Activated T-helper 1 cell treated with Interleukin-2 at 50 U/mL for 16 hours (primary cell): ENCODE measurements at places on chromosomes 1 and 21.

DNA sequence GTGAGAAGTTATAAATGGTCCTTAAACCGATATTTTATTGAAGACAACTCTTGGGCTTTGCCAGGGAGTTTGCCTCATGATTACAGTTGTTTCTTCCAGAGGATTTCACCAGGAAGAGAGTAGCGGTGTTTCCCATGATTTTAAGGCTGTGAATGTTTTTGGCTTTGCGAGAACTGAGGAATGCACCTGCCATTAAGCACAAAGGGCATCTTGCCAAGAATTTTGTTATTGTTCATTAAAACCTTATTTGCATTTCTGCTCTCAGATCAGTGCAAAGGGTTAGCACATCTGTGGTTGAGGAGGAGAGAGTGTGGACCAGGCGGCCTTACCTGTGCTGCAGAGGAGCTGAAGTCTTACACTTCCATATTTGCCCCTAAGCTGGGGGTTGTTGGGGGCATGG, 13.8 kb downstream of the CNIH3 start:
- no peak for DNase-seq

GRCh38 chr1:88802404-88802803, 89.0 kb downstream of the GTF2B start:
- no peak for DNase-seq

GRCh38 chr1:55353707-55354620, 138.8 kb upstream of the USP24 start:
- DNase-seq, result no peak

- DNase-seq, result no peak
These were observed 89.5 kb upstream of the CD53 start for GRCh38 chr1:110783292-110783918.

GRCh38 chr1:11138952-11139351, 39.3 kb upstream of the EXOSC10 start:
- DNase-seq, result no peak

DNA sequence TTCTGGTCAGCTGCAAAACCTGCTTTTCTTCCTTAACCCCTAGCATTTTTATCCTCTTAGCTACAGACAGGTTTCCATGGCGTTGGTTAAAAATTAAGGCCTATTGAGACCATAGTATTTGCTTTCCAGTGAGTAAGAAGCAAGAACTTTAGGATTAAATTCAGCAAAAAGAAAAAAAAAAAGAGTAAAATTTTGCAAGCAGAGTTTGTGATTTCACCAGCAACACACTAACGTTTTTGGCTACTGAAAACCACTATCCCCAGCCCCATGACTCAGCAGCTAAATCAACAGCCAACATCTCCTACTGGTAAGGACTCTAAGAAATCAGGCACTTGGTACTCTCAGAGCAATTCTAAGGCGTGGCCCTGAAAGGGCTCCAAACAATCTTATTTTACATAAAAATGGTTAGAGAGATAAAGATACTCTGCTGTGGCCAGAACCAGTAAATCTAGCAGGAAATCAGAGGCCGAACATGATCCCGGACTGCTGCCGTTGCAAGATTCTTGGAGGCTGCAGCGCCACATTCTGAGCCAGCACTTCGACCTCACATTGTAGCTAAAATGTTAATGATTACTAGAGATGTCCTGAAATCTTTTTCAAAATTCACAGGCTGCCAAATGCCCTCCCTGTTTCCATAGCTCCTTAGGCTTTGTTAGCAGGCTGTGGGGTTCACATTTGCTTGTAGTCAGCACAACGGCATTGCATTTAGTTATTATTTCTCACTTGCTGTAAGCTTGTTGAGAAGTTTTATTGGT, 1.6 kb upstream of the ENO1 start:
- DNase-seq, result no peak

- DNase-seq, result no peak
These were observed 15.7 kb downstream of the MAP3K21 start for GRCh38 chr1:233343262-233343661.

DNA sequence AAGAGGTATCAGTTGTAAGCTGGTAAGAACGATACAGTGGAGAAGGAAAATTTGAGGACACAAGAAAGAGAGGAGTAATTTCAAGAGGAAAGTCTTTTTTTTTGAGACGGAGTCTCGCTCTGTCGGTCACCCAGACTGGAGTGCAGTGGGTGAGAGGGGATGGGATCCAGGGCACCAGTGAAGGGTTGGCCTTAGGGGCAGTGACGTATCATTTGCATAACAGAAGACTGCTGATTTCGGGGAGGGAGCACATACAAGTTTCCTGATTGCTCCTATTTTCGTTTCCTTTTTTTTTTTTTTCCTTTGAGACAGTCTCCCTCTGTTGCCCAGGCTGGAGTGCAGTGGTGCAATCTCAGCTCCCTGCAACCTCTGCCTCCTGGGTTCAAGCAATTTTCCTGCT, 4.2 kb downstream of the S100A13 start:
- no peak for DNase-seq

DNA sequence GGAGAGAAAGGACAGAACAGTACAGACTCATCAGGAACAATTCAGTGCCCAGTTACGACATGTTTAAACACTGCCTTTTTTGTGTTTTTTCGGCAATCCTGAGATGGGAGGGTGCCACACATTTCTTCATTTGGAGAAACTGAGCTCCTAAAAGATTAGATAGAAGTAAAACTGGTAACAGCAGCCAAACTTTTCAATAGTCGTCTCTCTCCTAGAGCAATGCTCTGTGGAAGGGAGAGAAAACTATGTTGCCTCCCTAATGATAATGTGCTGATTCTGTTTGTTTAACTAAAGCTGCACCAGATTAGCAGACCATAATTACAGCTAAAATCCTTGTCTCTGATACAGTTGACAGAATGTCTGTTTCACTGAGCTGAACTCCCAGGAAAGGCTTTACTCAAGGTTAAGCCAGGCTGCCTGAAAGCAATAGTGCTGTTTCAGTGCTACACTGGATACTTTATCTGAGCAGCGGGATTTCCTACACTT, 76.2 kb upstream of the CXADR start:
- DNase-seq, result no peak

- no peak for DNase-seq
These were observed 2.5 kb upstream of the CDKN2C start for GRCh38 chr1:50967416-50968157.

- DNase-seq, result no peak
These were observed 35.3 kb downstream of the RGS8 start for GRCh38 chr1:182649041-182649440.

DNA sequence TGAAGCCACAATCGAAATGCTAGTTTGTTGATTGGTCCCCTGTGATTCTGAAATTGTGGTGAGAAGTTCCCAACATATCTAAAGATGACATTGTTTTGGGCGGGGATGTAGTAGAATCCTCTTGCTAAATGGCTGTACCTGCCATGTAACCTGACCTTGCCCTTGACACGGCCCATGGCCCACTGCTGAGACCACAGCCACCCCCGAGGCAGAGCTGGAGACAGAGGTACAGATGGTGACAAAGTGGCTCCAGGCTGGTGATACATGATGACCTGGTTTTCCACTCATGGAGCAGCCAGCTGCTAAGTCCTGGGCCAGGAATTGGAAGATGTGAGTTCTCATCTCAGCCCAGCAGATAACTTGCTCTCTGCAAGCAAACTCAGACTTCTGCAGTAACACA, 226.5 kb downstream of the FOXD2 start:
- DNase-seq, result no peak

DNA sequence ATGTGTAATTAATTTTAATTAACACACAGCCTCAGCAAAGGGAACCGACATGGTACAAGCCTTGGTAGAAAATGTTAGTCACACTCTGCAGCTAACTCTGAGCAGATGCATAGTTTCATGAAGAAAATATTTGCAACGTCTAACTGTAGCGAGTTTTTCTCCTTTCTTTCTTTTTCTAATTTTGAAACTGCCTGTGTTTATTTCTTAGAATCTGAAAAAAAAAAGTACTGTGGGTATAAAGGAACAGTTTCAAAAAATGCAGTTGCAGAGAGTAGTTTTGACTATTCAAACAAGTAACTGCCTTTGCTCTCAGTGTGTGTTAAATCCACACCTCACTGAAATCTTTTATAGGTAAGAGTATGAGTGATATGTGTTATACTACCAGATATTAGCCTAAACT, 149.9 kb upstream of the C1orf105 start:
- no peak for DNase-seq

DNA sequence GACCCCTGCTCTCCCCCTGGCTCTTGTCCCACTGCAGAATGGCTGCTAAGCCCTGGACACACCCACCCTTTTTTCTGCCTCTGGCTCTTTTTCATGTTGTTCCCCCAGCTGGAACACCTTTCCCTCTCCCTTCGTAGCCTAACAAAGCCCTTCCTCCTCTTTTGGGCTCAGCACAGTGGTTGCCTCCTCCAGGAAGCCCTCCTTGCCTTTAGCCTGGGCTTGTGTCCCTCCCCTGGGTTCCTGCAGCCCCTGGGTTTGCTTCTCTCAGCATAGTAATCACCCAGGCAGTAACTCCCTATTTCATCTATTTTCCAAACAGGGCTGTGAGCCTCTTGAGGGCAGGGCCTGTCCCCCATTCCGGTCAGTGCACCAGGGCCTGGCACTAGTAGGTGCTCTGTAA, 19.8 kb upstream of the ACTL8 start:
- DNase-seq, result no peak

DNA sequence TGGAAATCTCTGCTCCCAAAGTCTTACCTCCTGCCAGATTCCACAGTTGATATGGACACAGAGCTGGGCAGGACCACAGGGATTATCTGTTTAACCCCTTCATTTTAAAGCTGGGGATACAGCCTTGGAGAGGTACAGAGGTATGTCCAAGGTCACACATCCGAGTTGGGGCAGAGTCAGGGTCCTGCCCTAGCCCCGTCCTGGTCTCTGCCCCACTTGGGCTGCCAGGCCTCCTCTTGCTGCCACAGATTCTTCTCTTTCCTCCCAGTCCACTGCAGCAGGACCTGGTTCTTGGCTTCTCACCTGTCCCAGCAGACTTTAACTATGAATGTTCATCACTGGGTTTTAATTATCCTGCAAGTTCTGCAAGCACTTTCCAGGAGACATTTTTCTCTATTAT, 258.3 kb downstream of the MATN1 start:
- no peak for DNase-seq

DNA sequence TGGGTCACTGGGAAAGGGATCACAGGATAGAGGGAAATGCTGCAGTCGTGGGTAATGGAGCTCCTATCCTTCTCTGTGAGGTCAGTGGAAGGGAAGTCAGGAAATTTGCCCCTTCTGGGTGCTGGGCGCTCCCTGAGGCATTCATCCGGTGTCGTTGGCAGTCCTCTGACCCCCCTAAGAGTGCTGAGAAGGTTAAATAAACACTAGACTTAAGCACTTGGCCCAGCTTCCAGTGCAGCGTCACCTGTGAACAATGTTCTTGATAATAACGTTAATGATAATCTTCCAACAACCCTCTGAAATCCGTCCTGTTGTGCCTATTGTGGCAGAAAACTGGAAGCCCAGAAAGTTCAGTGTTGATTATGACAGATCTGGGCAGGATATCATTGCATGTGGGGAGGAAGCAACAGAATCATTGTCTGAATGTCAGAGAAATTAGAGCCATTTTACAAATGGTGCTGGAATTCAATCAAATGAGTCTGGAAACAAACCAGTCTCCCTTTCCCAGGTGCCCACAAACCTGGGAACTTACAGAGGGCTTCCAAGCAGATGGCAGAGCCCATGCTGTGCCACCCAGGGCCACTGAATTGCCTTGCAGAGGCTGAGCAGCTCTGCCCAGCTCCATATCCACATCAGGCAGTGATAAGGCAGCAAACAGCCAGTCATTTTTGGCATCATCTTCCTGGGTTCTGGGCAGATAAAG, 216.8 kb downstream of the KAZN start:
- no peak for DNase-seq

- DNase-seq, result no peak
These were observed 33.1 kb downstream of the LTN1 start for GRCh38 chr21:28959367-28960099.

DNA sequence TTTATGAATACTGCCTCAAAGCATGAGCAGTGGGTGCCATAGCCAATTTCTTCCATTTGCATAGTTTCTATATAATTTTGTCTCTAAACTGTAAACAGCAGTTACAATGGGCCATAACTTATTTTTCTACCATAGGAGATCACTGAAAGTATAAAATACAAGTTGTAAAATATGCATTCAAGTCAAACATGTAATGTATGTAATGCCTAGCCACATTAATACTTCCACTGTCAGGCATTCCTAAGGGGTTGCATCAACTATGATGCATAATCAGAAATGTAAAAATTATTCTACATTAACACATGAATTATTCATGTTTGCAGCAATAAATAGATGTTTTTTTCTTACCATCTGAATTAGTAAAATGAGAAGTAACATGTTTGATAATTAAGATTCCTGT, 560.3 kb upstream of the ZP4 start:
- no peak for DNase-seq

DNA sequence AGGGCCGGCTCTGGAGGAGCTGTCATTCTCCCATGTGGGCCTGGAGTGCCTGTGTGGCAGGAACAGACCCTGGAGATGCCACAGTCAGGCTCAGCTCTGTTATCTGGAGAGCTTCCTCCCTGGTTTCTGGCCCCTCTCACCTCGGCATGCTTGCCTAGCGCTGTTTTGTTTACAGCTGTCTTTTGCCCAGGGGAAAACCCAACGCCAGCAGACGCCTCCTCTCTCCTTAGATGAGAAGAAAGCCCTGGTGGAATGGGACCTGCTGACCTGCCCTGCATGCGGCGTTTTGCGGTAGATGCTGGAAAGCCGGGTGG, 104.9 kb downstream of the CRYAA start:
- DNase-seq, result no peak

DNA sequence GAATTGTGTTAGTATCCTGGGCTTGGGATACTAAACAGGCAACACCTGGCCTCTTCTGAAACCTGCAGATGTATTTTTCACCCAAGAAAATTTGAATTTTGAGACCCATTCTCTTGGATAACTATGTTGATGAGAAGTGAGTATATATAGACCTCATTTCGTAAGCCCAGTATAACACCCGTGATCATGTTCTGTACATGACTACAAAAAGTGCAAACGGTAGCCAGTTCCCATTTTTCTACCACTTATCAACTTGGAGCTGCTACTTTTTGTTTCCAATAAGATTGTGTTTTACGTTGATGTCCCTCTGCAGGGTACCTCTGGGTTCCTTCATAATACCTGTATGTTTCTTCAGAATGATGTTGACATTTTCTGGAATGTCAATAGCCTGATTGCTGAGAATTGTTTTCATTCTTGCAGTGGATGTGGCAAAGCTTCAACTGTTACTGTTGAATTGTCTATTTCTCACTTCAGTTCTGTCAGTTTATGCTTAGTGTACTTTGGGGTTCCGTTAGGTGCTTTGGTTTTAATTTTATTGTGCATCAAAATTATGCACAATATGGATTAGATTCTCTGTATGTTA, 48.1 kb downstream of the ZFYVE9 start:
- no peak for DNase-seq
